ENCODE measurements at places on chromosomes 6 and 20.

DNA sequence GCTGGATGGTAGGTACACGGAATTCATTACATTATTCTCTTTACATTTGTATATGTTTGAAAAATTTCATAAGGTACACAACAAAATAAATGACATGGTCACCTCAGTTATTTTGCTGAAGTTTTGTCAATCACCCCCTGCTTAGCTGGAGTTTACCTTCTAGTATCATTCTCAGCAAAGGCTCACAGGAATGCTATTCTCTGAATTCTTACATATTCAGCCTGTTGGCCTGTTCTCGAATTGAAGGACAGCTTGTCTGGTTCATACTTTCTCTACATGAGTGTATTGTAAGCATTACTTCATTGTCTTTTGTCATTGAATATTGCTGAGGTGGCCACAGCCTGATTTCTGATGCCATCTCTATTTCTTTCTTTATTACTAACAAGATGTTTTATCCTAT is 12.8 kb downstream of the CALHM5 start:
- DNase-seq, result no peak

DNA sequence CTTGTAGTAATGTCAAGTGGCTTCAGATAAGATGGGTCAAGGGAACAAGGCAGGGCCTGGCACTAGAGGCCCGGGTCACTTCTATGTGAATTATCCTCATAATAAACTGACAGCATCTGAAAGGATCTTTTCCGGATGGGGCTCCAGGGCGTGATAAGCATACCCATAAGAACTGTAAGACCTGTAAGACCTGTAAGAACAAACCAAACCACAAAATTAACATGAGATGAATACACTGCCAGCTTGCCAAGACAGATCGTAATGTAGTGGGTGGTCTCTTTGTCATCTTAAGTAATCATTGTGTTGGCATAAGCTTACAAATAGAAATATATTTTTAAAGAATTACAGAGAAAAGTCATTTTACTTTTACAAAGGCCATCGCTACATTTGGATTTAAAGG is 334.9 kb downstream of the RFPL4B start:
- no peak for DNase-seq

DNA sequence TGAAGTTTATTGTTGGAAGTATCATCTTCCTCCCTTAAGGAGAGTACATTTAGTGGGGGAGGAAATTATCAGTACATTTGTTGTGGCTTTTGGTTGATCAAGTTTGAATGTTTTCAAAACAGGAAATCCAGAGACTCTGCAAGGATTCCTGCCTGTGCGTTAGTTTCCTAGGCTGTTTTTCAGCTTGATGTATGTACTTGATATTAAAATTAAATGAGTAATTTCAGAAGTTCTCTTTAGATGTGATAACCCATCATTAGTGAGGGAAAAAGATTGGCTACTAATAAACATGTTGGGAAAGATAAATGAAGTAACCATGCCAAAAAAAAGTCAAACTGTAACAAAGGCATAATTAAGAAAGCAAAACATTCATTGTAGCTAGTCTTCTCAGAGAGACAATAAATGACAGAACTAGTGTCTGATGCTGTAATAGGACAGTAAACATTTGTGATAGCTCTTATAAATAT is 88.0 kb upstream of the TULP1 start:
- DNase-seq, result no peak

DNA sequence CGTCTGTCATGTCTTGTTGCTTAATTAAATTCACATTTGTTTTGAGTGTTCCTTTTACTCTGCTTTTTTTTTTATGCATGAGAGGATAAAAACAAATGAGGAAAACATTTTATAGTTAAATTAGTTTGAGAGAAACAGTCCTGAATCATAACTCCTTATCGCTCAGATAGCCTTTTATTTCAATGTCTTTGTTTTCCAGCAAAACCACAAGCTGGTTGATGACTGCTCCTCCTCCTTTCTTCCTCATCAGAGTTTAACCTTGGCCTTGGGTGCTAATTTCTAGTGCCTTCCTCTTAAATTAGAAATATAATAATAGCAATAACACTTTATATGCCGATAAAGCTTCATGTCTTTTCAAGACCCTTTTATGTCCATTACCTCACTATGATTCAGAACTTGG is 3.1 kb downstream of the NOX3 start:
- no peak for DNase-seq

DNA sequence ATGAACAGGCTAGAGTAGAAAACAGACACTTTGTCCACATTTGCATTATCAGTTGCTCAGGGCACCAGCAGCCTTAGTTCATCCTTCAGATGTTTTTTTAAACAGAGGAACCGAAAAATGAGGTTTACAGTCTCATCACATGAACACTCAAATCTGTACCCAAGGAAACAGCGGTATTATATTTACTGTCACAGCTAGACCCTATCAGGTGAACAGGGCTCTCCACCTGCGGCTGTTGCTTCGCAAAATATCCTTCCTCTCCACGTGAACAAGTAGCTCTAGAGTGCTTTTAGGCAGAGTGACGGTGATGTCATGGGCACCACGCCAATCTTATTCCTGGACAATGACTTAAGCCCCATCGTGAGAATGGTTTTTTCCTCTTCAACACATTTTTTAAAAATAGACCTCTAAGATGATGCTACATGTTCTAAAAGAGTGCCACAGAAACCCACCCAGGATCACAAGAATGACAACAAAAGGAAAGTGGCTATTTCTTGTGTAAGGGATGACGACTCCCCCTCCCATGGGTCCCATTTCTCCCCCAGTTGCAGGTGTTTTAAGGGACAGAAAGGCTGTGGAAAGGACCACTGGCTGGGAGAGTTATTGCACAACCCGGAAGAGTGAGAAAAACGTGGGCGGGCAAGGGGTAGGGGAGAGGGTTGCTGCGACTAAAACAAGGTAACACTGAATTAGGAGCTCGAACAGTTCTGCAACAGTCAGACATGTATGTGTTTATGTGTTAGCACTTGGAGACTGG is 77.7 kb downstream of the EFHC1 start:
- no peak for DNase-seq

- DNase-seq, result no peak
These were observed 14.2 kb downstream of the ARID1B start for GRCh38 chr6:156791320-156791850.

DNA sequence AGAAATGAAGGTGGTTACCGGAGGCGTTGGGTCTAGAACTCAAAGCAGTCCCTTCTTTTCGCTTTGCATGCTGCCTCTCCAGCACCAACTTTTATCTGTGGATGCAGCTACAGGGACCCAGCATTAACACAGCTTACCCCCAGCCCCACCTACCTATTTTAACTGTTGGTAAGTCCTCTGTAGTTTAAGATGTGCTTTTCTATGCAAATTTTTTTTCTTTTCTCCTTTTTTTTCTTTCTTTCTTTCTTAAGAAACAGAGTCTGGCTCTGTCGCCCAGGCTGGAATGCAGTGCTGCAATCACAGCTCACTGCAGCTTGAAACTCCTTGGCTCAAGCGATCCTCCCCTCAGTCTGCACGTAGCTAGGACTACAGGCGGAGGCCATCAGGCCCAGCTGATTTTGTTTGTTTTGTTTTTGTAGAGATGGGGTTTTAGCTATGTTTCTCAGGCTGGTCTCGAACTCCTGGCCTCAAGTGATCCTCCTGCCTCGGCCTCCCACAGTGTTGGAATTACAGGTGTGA is 6.5 kb upstream of the USP45 start:
- no peak for DNase-seq

- DNase-seq, result no peak
These were observed 300.9 kb downstream of the SLC35F1 start for GRCh38 chr6:118207947-118208346.

- no peak for DNase-seq
These were observed 17.4 kb downstream of the HECA start for GRCh38 chr6:139152088-139152891.

DNA sequence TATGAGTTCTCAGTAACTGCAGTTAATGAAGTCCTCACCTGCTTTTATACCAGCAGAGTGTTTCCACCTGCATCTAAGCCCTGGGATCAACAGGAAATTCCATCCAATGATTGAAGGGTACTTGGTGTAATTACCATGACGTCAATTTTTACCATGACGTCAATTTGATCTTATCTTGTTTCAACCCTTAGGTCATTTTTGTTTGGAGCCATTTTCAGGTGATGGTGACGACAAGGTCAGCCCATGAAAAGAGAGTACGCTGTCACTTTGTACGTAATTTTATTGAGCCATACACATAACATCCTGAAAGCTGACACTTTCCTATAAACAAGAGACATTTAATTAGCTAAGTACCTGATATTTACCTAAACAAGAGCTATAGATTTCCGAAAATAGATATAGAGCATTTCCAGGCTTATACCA is at the start of gene CGA:
TSS of gene CGA (minus strand) at position 20 of the 423 bp plus-strand sequence. CDS start 6,906 bp downstream, outside the sequence.
- DNase-seq, result no peak

- no peak for DNase-seq
These were observed 176.5 kb downstream of the CENPW start for GRCh38 chr6:126516411-126516810.

DNA sequence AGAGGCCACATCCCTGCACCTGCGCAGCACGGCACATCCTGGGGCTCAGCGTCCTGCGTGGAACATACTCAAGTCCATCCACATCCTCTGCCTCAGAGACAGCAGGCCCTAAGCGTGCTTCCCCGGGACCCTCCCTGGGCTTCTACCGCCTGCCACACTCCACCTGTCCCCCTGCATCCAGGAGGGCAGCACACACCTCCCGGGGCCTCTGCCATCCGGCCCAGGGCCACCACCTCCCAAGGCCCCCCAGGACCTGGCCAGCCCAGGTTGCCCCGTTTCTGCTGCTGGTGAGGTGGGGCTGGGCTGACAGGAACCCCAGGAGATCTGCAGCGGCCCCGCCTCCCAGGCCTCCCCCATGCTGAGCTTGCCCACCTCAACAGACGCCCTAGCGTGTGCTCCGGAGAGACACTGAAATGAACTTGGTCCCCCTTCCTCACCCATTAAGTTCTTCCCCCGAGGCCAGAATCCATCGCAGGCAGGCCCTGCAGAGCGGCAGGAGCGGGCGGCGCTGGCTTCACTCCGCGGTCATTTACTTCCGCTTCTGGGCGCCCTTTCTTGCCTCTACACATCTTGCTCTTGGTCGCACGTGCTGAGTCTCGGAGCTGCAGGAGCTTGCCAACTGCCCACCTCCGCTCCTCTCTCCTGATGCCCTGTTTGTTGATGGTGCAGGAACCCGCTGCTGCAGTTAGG is 235.3 kb downstream of the TAF4 start:
- no peak for DNase-seq

DNA sequence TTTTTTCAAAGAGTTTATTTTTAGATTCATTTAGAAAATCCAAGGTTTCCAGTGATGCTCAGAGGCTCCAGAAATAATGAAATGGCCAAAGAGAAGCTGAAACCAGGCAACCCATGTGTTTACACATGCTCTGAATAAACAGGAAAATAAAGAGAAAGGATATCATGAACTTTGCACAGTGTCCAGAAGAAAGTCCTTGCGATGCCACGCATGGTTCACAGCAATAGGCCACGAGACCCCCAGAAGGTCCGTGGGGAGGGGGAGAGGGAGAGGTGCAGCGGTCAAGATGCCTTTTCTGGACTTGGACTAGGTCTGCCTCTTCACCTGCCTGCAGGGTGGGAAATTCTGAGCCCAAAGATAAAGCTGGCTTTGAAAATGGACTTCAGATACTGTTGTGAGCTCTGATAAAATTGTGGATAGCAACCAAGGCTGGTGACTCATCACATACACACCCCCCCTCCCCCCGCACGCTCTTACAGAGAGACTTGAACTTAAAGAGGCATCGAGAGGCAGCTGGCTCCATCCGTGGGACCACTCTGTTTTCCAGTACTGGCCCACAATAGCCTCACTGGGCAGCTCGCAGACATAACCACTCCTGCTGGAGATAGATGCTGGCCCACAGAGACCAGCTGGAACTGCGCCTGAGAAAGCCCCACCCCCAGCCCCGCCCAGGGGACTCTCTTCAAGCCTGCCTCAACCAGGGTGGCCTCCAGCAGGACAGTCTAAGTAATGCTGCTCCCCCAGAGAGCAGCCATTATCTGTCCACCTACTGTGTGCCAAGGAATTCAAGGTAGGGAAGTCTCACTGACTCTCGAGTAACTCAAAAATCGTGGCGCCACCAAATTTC is 21.2 kb upstream of the NFATC2 start:
- DNase-seq, result no peak

GRCh38 chr20:52152416-52152815 is 39.2 kb downstream of the ZFP64 start:
- no peak for DNase-seq

DNA sequence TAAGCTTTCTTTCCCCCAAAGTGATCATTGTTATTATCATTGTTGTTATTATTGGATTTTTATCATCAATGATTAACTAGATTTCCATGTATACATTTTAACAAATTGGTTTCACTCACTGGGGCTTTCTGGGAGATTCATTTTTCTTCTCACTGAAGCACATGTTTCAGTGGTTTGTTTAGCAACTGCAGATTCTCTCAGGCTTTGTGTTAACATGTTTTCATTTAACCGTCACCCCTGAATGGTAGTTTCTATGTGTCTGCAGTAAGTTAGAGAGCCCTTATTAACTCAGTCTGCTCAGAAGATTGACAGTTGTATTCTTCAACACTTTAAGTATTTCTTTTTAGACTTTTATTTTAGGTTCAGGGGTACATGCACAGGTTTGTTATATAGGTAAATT is 12.4 kb downstream of the ZKSCAN4 start:
- DNase-seq, result no peak

DNA sequence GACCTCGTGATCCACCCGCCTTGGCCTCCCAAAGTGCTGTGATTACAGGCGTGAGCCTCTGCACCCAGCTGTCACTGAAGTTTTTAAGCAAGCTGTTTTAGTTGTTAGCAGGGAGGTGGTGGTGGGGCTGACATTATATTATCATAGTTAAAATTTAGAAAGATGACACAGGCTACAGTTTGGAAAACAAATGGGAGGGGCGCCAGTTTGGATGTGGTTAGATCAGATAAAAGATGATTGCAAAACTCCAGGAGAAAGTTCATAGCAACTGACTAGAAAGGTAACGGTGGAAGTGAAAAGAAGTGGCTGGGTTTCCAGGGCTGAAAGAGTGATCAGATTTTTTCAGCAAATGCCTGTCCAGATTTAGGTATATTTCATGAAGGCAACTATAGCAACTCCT is 311.9 kb upstream of the CITED2 start:
- no peak for DNase-seq
